ENCODE measurements at places on chromosomes 7 and 10.

DNA sequence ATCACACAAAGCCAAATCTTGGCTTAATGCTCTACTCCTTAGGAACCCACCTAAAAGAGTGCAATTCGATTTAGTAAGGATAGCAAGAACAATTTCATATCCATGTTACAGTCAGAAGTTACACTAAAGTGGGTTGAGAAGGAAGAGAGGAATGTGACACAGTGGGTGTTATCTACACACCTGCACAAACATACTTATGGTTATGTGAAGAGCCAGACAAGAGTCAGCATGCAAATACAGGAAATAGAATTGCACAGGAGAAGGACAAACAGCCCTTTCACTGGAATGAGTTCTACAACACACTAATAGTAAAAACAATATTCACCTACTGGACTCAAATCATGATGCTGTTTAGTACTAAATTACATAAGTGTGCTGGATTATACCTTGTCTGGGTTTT is 262.8 kb downstream of the DGKB start:
- DNase-seq: no peak

- no peak for DNase-seq
Observed at GRCh38 chr10:113382691-113383090, 170.2 kb upstream of the HABP2 start.

GRCh38 chr7:14630048-14630447 is 272.5 kb downstream of the DGKB start:
- no peak for DNase-seq

DNA sequence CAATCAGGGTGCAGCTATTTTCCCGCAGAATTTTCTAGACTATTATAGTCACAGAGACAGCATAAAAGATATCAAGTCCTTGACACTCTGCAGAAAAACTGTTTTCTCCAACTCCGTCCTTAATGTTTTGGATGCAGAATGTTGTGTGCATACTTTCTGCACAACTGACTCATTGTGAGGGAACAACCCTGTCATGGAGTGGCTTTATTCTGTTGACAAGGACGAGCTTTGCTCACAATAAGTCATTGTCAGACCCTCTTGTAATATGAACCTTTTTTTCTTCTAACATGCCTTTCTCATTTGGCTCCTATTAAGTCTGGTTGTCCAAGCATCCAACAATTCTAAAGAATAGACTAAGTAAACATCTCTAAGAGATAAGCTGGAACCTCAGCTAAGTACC is 17.3 kb downstream of the ABCB4 start:
- DNase-seq: no peak

DNA sequence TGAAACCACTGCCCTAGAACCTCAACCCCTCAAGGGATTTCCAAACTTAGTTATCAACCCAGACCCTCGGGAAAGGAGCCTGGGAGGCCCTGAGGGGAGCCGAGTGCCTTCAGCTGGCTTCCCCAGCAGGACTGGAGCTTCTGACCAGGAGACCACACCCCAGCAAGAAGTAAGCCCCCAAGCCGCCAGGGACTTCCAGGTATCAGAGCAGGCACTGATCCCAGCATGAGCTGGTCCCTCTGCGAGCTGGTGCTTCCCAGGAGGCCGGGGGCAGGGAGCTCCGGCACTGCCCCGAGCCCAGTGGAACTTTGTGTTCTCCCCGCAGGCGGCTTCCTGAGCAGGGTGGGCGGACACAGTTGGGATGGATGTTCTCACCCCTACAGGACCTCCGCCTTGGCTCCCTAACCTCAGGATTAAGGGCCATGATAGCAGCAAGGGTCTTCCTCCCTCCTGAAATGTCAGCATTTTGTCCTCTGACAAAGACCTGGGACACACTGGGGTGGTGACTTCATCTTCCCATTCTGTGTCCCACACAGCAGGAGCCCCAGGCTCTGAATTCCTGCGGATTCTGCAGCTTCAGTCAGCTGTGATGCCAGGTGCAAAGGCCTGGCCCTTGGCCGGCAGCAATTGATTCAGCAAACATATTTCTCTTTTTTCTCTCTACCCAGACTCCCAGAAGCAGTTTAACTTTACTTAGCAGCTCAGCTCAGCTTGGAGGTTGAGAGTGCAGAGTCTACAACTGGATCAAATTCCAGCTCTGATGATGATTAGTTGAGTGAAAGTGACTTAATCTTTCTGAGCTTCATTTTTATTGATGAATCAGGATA is 11.6 kb downstream of the ATP6V0E2 start:
- DNase-seq: no peak
